Stimulated activated CD8-positive, alpha-beta memory T cell treated with anti-CD3 and anti-CD28 coated beads, Interleukin-2, amount 100 ng/mL, for 1 hour (primary cell): ENCODE measurements at places on chromosomes 7 and 10.

DNA sequence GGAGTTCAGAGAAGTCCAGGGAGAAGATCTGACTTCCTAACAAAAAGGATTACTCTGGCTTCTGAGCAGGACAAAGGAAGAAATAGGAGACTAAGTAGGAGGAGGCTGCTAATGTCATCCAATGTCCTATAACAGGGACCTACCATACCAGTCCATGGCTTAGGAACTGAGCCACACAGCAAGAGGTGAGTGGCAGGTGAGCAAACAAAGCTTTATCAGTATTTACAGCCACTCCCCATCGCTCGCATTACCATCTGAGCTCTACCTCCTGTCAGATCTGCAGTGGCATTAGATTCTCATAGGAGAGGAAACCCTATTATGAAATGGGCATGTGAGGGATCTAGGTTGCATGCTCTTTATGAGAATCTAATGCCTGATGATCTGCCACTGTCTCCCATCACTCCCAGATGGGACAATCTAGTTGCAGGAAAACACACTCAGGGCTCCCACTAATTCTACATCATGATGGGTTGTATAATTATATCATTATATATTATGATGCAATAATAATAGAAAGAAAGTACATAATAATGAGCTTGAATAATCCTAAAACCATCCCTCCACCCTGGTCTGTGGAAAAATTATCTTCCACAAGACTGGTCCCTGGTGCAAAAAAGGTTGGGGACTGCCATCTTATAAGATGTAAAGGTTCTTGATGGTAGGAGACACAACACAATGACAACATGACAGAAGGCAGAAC, 487.4 kb downstream of the PLXDC2 start:
- DNase-seq = no peak

DNA sequence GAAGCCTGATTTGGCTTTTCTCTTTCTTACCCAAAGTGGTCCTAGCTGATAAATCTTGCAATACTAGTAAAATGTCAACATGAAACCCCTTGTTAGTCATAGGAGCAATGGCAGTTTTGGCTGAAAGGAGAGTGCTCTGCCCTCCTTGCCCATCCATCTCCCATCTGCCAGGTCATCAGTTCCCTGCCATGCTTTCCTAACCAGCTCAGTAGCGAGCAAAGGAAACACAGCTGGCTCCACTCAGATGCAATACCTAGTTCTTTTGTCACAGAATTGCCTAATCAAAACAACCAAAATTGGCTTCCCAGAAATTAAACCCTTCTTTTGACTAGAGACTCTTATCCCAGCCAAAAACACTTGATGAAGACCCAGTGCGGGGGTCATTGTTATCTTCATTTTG, 733.0 kb downstream of the CCSER2 start:
- DNase-seq = no peak

DNA sequence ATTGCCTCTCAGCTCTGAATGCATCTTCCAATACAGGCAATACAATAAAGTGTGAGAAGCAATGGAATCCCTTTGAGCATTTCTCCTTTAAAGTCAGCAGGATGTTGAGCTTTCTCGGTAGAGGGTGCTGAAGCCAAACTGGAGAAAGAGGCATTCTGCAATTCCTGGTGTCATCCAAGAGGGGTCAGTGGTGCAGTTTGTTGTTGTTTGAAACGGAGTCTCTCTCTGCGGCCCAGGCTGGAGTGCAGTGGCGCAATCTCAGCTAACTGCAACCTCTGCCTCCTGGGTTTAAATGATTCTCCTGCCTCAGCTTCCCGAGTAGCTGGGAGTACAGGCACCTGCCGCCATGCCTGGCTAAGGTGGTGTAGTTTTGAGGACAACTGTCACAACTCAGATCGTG, 486.5 kb downstream of the CALN1 start:
- DNase-seq = no peak

DNA sequence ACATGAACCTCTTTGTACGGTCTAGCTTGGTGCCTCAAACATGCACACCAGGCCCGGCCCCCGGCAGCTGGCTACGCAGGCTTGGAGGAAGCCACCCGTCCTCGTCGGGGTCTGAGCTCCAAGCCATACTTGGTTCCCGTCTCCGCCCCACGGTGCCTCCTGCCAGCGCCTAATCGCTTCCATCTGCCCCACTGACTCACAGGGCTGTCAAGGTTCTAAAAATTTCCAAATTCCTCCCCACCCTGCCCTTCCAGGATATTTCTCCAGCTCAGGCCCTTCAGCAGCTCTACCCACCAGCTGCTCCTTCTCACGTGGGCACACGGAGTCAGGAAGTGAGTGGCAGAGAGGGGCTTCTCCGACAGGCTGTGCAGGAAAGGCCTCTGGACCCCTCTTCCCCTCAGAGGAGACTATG, 38.8 kb downstream of the TMEM270 start:
- DNase-seq = no peak

GRCh38 chr10:3551761-3552160, 233.2 kb downstream of the KLF6 start:
- no peak for DNase-seq

DNA sequence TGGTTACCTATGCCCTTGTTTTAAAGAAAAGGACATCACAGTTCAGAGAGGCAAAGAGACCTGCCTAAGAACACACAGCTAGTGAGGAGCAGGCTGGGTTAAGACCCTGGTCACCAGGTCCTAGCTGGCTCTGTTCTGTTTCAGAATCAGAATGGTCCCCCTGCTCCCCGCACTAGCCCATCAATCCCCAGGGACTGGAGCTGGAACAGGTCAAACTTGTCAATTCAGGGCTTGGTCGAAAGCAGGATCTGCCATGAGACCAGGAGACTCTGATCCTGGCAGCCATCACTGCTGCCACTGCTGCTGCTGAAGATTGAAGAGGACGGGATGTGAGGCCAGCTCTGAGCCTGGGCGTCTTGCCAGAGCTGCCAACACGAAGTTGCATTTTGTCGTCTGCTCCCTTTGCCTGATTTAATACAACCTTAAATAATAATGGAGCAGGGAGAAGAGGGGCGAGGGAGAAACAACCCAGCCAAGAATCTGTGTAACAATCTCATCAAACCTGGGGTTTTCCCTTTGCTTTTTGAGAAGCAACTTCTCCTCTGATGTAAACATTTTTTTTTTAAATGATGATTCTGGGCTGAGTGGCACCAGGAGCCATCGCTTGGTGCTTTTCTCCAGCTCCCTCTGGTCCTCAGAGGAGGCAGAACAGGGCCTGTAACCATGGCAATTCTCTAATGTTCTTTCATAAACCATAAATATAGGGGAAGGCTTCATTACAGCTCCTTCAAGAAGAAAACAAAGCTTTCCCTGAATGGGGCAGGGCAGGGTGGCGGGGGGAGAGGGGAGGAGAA, 119.0 kb upstream of the SORCS3 start:
- DNase-seq = no peak

DNA sequence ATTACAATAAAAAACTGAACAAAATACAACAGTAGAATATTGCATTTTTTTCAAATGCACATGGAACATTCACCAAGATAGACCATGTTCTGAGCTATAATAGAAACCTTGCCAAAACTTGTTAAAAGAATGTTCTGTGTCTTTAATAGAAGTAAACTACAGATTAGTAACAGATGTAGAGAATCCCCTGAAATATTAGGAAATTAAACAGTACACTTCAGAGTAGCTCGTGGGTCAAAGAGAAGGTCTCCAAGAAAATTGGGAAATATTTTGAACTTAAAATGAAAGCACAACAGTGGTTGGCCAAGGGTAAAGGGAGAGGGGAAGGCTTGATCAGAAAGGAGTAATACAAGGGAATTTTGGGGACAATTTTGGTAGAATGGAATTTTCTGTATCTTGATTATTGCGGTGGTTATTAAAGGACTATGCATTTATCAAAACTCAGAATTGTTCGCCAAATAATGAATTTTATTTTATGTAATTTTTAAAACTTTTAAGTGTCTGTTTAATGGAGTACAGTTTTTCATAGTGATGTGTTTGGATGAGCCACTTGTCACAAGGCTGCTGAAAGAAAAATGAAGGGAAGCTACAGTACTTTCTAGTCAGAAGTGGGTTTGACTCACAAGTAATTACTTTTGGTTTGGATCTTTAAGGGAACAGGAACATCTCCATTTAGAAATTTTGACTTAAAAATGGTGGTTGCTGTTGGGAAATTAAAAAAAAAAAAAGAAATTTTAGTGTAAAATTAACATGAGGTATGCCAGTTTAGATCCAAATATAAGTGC, 10.2 kb downstream of the PLEKHA8 start:
- DNase-seq = no peak

DNA sequence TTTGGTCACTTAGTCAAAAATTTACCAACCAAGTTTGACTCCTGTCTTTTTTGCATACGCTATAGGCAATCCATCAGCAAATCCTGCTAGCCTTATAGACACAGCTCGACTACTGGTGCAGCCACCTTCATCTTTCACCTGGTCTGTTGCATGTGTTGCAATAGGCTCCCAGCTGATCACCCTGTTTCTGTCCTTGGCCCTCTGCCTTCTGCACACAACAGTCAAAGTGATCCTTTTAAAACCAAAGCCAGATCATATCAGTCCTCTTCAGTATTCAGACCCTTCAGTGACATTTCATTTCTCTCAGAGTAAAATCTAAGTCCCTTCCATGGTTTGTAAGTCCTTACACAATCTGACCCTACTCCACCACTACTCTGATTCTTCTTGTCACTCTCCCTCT, 10.9 kb upstream of the CDK6 start:
- no peak for DNase-seq

DNA sequence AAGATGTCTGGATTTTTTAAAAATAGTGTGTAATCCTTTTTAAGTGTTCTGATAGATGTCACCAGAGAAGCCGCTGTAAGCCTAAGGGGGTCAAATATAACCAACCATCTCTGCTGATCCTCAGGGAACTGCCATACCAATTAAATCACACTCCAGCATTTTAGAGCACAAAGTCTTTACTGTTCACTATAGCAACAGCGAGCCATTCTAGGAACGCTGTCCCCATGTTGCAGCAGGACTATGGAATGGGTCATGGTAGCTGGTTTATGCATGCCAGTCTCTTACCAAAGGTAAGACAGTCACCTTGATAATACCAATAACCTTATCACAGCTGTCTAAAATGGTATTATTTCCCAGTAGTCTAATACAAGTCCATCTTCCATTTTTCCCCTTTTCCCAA, 33.5 kb downstream of the TRIM24 start:
- no peak for DNase-seq

- DNase-seq = no peak
These were observed 46.7 kb downstream of the CAMK1D start for GRCh38 chr10:12396093-12396492.
